Pulmonary artery endothelial cell (primary cell): ENCODE measurements at places on chromosomes 12 and 14.

DNA sequence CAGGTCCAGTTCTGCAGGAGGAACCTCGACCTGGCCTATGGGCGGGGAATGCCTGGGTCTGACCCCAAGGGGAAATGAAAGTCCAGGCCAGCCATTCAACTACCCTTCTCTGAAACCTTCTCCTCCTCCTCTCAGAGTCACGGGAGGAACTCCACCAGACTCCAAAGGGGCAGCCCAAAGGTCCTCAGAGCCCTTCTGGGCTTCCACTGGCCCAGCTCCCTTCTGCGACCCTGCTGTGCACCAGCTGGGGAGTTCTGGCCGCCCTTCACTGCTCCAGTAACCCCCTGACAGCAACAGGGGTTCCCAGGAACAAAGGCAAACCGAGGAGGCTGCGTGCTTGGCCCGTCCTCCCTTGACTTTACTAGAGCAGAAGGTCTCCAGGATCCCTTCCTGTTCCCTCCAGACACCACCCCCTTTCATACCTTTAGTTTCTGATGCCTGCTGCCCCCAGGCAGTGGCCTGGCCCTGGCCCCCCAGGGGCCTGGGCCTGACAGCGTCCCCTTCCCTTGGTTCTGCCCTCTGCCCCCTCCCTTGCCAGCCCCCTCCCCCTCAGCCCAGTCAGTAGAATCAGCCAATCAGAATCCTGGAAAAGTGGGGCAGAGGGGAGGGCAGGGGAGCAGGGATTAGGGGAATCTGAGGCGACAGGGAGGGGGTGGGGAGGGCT, 850 bp upstream of the ZNF385A start:
- DNase-seq: no peak

DNA sequence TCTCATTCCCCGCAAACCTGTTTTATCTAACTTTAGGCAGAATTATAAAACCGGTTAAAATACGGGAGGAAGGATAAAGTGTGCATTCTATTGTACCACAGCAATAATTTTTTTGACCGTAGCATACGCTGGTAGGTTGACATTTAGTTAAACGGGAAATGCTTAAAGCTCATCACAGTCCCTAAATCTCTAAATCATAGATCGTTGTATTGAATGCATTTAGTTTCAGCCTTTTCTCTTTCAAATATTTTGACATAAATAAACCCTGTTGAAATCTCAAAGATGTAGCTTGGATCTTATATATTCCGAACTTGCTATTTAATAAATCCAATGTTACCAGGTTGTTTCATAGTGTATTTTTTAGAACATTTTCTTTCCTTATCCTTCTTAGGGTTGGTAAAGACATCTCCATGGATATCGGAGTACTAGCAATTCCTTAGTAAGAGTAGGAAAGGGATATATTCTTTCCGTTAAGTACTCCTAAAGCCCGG, 798 bp downstream of the CLEC2B start:
- no peak for DNase-seq

GRCh38 chr12:50572760-50573159, 68.0 kb downstream of the DIP2B start:
- no peak for DNase-seq

DNA sequence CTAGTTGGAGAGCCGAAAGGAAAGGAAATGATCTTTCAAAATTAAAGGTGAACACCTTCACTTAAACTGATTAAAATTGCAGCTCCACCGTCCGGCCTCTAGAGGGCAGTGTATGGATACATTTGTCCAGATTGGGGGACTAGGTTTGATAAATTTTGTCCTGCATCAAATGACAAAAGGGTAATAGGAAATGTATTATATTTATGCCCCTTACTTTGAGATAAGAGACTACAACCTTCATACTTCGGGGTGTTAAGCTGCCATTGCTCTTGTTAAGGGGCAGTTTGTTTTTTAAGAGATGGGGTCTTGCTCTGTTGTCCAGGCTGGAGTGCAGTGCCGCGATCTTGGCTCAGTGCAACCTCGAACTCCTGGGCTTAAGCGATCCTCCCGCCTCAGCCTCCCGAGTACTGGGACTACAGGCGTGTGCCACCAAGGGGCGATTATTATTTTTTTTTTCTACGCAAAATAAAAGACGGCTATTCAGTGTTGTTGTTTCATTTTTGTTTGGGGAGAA, 818 bp upstream of the SUOX start:
- no peak for DNase-seq

DNA sequence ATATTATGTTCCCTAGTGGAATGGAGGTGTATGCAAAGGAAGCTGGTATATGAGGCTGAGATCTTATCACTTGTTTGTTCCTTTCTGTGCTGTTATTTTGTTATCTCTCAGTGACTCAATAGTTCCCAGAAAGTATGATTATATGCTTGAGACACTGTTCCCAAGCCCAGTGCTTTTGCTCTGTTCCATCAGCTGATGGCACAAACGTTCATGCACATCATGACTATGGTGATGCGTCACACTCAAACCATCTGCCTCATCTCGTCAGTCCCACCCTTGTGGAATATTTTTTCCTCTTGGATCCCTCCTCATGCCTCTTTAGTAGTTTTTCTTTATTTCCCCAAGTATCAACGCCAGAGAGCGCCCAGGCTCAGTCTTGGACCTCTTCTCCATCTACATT, 786.9 kb downstream of the AACS start:
- no peak for DNase-seq

DNA sequence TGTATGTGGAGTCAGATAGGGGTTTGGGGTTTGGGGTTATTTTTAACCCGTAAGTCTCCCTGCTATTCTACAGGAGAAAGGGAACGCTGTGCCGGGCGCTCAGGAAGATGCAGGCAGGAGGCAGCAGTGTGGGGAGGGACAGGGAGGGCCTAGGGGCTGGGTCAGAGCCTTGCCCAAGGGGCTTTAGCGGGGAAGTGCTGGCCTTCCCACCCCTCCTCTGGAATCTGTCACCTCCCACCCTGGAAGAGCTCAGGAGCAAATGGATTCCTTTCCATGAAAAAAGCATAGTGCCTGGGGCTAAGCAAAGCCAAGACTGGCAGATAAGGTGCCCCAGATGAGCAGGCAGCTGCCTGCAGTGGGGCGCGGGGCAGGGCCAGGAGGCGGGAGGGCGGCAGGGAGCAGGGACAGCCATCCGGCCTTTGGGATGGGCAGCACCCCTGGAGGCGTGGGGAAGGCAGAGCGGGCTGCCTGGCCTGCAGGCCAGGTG, 7.3 kb upstream of the INF2 start:
- DNase-seq: no peak

- DNase-seq: no peak
Observed at GRCh38 chr14:75689012-75689411, 28.0 kb downstream of the TTLL5 start.

- no peak for DNase-seq
Observed at GRCh38 chr12:61267474-61267873, 992.7 kb upstream of the USP15 start.

- DNase-seq: no peak
Observed at GRCh38 chr14:68471029-68471963, 321.6 kb downstream of the ZFP36L1 start.

- peak; percentile 78 for DNase-seq
Observed at GRCh38 chr14:52131640-52132320, 62.9 kb upstream of the NID2 start.

- DNase-seq: no peak
Observed at GRCh38 chr12:83700838-83701237, 1014.1 kb downstream of the TMTC2 start.
